ENCODE measurements at places on chromosomes 13 and 19.

DNA sequence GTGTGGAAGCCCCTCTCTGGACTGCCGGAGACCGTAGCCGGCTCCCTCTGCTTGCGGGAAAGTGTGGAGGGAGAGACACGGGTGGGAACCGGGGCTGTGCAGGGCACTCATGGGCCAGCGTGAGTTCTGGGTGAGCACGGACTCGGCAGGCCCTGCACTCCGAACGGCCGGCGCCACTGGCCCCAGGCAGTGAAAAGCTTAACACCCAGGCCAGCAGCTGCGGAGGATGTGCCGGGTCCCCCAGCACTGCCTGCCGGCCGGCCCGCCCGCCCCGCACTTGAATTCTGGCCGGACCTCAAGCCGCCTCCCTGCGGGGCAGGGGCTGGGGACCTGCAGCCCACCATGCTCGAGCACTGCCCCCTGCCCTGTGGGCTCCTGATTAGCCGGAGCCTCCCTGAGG, 147.0 kb downstream of the FGF9 start:
- no peak for DNase-seq

DNA sequence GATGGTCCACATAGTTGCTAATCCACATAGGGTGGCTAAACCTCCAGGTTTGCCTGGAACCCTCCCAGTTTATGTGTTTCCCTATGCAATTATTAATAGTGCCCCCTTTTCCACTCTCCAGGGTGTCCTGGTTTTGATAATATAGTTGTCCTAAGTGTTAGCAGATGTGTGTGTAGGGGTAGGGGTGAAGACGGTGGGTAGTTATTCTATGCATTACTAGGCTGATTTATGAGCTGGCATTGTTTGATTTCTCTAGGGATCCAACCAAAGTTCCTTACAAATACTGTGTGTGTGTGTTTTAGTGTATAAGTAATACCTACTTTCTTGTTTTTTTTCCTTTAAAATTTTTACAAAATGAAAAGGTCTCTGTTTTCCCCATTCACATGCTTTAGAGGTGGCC, 21.1 kb downstream of the GTF2F2 start:
- no peak for DNase-seq

GRCh38 chr13:99894105-99894839, 77.3 kb downstream of the ZIC5 start:
- DNase-seq: no peak

DNA sequence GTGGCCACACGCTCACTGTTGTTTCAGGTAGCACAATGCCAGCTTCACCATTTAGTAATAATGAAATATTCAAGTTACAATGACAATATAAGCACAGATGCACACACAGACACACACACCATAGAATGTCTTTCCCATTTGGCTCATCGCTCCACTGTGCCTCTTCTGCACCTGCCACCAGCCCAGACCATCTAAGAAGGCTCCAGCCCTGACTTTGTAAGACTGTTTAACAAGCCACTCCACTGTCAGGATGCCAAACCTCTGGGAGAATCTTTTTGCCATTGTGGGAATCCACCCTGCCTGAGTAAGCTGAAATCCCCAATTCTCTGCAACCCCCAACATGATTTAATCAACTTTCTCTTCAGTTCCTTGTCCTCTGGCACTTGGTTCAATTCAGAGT, 60.6 kb downstream of the LHFPL6 start:
- no peak for DNase-seq

DNA sequence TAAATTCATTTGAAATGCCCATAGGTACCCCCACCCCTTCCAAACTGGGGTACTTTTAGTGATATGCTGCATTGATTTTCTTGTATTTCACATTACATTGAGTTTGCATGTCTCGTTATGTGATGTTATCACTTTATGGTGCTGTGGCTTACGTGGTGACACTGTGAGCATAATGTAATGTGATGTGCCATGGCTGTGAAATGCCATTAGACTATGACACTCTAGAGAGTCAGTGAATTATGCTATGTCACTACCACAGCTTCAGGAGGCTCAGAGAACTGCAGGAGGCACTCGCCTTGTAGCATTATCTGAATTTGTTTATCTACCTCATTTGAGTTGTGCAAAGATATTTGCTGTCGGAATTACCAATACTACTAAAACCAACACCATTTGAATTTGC, 590.1 kb upstream of the SLC10A2 start:
- DNase-seq: no peak

DNA sequence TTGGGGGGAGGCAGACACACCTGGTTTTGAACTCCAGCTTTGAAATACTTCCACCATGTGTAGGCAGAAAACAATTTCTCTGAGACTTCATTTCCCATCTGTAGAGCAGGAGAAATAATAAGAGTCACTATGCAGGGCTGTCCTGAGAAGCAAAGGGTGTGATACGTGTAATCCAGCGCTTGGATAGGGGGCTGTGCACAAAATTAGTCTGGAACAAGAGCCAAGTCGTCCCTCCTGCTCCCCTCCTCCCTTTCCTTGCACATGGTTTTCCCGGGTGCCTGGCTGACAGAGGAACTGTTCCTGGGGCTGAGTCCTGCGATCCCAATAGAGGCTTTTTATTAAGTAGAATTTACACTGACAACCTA, 29.6 kb upstream of the UBE2L5 start:
- DNase-seq: no peak

DNA sequence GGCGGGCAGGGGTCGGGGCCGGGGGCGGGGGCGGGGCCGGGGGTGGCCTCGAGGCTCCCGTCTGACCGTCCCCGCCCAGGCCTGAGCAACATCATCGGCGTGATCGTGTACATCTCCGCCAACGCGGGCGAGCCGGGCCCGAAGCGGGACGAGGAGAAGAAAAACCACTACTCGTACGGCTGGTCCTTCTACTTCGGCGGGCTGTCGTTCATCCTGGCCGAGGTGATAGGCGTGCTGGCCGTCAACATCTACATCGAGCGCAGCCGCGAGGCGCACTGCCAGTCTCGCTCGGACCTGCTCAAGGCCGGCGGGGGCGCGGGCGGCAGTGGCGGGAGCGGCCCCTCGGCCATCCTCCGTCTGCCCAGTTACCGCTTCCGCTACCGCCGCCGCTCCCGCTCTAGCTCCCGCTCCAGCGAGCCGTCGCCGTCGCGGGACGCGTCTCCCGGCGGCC, 9.4 kb upstream of the CACNG6 start:
- no peak for DNase-seq

- no peak for DNase-seq
Measured at GRCh38 chr19:42465827-42466280, 23.1 kb upstream of the CXCL17 start.

- DNase-seq: no peak
Measured at GRCh38 chr19:14700711-14701375, 11.0 kb downstream of the ZNF333 start.

DNA sequence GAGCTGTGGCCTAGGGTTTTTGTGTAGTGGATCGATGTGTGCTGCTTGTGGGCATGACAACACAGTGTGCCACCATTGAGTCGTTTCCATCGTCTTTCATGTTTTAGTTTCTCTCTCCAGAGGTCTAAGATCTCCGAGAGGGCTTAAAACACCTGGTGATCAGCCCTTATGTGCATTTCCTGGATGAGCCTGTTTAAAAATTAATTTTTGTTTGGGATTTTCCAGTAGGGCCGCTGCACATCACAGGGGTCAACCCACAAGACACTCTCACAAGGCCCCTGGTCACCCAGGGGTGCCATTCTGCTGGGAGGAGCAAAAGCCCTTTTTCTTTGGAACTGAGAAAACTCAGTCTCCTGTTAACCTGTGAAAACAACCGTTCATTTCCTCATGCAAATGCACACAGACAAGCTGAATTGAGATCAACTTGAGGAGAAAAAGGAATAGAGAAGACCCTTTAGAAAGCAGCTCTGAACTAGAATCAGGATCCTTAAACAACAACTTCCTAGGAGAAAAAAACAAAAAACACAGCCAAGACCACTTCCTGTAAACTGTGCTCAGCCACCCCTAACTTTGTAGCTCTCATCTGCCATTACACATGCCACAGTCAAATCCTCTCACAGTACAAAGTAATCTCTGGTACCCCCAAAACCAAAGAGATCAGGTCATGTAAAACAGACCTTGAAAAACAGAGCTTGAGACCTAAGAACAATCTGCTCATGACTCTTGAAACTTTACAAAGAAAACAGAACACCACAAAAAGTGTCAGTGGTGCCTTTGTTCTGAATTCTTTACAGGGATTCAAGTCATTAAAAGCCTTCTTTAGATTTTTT, 8.3 kb upstream of the MTRF1 start:
- no peak for DNase-seq

- DNase-seq: no peak
Measured at GRCh38 chr13:29502391-29503008, 93.0 kb downstream of the SLC7A1 start.

GRCh38 chr13:59120297-59120843, 1043.4 kb downstream of the DIAPH3 start:
- no peak for DNase-seq

GRCh38 chr13:38361542-38362262, 12.1 kb downstream of the UFM1 start:
- no peak for DNase-seq

DNA sequence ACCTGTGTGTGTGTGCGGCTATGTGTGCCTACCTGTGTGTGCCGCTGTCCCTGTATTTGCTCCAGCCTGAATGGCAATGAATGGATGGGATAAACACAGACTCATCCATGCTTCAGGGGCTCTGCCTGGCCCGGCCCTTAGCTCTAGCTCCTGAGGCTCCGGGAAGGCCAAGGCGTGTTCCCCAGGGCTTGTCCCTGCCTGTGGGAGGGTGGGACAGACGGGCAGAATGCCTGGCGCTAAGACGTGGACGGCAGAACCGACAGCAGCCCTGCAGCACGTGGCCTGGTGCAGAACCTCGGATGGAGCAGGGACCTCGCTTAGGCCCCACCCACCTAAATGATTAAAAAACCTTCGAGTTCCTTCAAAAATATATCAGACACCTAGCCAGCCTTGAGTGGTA, 57.8 kb upstream of the C13orf46 start:
- no peak for DNase-seq

GRCh38 chr19:42528354-42529247, at the start of gene CEACAM1:
TSS of gene CEACAM1 (minus strand) at chr19:42528481. CDS start at chr19:42528374, 107 bp downstream.
- no peak for DNase-seq

- no peak for DNase-seq
Measured at GRCh38 chr19:29003641-29004409, 209.1 kb downstream of the UQCRFS1 start.

GRCh38 chr13:112102243-112102642, 35.3 kb downstream of the SOX1 start:
- DNase-seq: no peak

GRCh38 chr13:76620036-76620435, 266.2 kb downstream of the KCTD12 start:
- DNase-seq: no peak

- DNase-seq: no peak
Measured at GRCh38 chr13:99386495-99386894, 79.3 kb upstream of the GPR183 start.

GRCh38 chr13:55660851-55661250, 1479.9 kb upstream of the PRR20A start:
- DNase-seq: no peak

DNA sequence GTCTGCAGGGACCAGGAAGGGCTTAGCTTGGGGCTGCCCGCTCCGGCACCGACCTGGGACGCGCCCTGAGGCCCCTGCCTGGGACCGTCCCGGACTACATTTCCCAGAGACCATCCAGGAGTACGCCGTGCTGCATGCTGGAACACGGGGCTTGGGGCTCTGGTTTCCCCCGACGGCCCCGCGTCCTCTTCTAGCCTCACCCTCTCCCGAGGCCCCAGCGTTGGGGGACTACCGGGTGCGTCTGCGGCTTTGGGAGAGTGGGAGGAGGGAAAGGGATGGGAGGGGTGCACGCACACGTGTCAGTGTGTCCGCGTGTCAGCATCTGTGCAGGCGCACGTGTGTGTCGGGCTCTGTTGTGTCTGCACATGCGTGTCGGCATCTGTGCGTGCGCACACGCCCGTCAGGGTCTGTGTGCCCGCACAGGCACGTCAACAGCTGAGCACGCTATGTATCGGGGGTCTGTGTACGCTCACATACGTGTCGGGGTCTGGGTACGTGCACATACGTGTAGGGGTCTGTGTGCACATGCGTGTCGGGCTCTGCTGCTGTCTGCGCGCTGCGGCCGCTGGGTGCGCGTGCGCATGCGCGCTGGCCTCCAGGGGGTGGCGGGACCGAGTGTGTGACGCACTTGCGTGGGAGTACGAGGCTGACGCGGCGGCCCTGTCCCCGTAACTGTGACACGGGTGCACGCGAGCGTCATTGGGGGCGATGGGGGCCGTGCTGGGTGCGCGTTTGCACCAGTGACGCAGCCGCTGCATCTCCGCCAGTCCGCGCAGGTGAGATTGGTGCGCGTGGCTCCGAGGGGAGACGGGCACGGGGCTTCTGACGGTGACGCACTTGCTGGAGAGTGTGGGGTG, at the start of gene ZNF331:
TSS of gene ZNF331 (plus strand) at position 625 of the 857 bp plus-strand sequence. CDS start 31,232 bp downstream, outside the sequence.
- no peak for DNase-seq

GRCh38 chr13:48210178-48210577, 22.8 kb upstream of the ITM2B start:
- DNase-seq: no peak

GRCh38 chr13:51816604-51817249, 12.8 kb upstream of the DHRS12 start:
- no peak for DNase-seq

DNA sequence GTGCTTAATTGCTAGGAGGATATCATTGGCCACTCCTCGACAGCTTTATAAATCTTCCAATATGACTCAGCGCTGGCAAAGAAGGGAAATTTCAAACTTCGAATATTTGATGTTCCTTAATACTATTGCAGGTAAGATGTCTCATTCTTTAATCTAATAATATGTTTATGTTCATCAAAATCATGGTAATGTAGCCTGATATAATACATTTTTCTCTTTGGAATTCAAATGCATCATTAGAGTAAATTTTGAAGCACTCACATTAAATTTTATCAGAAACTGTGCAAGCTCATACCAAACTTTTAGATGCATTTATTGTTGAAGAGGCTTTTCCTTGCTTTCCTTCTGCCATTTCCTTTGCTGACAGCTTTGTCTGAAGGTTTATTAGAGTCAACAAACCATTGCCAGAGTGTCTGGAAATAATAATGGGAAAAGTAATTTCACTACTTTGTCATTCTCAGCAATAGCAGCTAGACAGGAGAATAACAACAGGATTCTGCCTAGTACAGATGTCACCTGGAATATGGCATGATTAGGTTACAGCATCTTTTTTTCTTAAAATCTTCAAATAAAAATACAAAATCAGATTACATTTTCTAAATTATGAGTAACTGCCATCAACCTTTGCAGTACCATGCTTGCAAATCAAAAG, 78.6 kb upstream of the MAB21L1 start:
- no peak for DNase-seq

- DNase-seq: peak; percentile 82
Measured at GRCh38 chr19:55554741-55555152, 9.4 kb upstream of the SBK3 start.

DNA sequence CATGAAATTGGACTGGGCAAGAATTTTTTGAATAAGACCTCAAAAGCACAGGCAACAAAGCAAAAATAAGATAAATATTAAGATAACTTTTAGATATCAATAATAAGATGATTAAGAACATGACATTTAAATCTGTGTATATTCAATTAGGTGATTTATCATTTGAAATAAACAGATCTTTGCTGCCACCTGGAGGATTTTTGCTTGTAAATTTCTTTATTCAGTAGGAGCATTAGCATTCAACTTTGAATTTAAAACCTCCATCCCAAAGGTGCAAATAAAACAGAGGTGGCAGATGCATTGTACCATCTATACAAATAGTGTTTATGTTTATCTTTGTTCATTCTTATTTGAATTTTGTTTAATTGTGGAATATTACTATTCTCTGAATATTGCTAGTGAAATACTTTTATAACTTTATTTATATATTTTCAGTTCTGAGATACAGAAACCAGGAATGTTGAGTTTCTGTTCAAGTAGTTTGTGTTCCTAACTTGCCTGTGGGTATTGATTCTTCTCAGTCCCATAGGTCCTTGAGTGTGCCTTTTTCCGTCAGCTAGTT, 20.9 kb downstream of the COG6 start:
- DNase-seq: no peak

- DNase-seq: no peak
Measured at GRCh38 chr13:111789420-111789819, 277.5 kb upstream of the SOX1 start.
